ENCODE measurements at places on chromosomes 3 and 15. TPM values are rescaled to one million over a fixed set of nuclear protein-coding genes. Genes with fewer than 3 reads are reported as not detected.

The ST3GAL6 gene
- 1.2 TPM for polyA plus RNA-seq

The TMEM212 gene
- polyA plus RNA-seq: not detected

The CAND2 gene
- 5.8 TPM for polyA plus RNA-seq

DNA sequence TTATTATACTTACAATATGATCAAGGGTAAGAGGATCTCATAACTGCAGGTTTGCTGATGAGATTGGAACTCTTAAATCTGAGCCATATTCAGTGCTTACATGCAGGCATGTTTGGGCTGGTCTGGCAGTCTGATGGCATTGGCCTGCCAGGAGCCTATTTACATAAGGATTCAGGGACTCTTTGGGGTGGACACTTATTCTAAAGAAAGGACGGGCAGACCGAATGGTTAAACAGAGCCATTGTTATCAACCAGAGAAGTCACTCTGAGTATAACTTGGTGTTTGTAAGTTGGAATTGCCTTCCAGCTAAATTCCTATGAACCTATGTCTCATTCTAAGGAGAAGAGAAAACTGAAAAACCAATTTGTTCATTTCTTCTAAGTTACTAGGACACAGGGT, 932.8 kb downstream of the IGSF11 start:
- no peak for DNase-seq

DNA sequence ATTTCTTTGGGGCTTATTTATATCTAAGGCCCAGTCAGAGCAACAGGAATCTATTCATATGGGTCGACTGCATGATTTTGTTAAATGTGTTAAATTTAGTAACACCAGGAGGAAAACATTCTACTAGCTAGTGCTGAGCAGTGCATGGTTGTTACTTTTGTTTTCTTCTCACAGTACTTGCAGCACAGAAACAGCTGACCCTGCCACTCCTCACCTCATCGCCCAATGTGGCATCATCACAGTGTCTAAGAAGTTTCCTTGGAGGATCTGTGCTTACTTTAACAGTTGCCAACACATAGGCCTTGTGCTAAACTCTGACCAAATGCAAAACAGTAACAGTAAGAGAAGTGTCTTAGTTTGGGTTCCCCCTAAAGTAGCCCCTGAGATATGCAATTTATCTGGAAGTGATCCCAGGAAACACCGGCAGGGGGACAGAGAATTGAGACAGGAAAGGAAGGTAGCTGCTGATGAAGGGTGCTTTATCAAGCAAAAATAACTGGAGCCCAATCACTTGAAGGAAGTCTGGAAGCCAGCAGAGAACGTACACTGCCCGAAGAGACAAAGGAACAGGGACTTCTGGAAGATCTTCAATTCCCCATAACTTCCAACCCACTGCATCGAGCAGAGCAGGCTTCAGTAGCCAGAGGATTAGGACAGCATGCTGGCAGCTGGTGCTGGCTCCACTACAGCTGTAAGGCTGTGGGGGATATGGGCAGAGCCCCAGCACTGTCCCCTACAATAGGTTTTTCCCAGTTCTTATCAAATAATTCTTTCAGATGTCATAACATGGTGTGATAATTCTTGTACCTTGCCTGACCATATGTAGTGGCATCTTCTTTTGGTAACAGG, 36.0 kb upstream of the ULK4 start:
- DNase-seq: no peak

- no peak for DNase-seq
These were observed 64.2 kb upstream of the SLCO2A1 start for GRCh38 chr3:134093956-134094355.

DNA sequence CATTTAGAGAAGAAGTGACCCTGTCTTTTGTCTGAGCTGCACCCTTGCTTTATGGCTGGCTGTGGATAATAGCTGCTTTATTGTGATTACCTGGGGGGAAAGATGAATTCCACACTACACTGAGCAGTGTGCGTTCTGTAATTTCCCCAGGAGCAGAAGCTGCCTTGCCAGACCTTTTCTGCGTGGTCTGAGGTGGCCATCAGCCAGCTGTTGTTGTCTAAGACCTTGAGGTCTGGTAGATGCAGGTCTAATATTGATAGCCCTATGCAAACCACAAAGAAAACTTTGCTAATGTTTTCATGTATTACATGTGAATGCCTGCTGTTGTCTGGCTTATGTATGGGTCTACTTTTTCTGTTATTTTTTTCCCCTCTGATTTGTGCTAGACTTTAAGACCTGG, 144.6 kb downstream of the THSD4 start:
- DNase-seq: no peak

GRCh38 chr3:58998476-58999117, 51.2 kb downstream of the CFAP20DC start:
- DNase-seq: peak; percentile 81

- no peak for DNase-seq
These were observed 32.7 kb upstream of the ZFAND6 start for GRCh38 chr15:80026754-80027153.

- no peak for DNase-seq
These were observed 37.9 kb downstream of the UBR1 start for GRCh38 chr15:43067717-43068461.

DNA sequence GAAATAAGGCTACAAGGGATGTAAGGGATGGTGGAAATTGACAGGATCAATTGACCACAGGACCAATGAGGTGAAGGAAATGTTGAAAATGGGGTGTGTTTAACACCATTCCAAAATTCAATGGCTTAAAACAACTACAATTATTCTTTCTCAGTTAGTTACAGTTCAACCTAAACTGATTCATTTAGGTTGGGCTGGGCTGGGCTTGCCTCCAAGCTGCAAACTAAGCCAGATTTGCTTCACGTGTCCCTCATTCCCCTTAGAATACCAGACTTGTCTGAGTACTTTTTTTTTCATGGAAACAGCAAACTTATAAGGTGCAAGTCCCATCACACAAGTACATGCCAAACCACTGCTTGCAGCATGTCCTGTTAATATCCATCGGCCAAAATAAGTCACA, 280.1 kb downstream of the NEK10 start:
- no peak for DNase-seq

DNA sequence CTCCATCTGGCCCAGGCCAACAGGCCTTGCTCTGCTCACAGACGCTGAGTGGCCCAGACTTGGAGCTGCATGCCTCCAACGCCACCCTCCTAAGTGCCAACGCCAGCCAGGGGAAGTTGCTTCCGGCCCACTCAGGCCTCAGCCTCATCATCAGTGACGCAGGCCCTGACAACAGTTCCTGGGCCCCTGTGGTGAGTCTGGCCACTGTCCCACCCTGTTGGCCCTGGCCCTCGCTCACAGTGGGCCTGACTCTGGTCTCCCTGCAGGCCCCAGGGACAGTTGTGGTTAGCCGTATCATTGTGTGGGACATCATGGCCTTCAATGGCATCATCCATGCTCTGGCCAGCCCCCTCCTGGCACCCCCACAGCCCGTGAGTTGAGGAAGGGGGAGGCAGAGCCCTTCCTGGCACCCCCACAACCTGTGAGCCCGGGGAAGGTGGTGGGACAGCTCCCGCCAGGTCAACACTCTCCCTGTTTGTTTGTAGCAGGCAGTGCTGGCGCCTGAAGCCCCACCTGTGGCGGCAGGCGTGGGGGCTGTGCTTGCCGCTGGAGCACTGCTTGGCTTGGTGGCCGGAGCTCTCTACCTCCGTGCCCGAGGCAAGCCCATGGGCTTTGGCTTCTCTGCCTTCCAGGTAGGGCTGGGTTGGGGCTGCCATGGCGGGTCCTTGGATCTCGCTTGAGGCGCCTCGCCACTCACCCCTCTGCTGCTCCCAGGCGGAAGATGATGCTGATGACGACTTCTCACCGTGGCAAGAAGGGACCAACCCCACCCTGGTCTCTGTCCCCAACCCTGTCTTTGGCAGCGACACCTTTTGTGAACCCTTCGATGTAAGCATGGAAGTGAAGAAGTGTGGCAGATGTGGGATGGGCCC, 10.0 kb downstream of the NT5DC2 start:
- no peak for DNase-seq

DNA sequence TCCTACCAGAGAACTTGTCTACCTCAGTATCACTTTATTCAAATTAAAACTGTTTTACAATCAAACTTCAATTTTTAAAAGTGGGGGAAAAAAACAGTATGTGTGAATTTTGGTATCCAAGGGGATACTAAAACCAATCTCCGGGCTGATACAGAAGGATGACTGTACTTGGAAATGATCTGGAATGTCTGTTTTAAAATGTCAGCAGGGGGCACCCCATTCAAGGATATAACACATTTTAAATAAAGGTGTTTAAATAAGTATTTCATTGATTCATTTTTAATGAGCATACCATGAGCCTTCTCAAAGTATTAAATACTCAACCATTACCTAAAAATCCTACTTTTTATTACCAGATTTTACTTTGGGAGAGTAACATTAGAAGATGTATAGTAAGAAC, 67.9 kb downstream of the ULK4 start:
- DNase-seq: no peak

- DNase-seq: no peak
These were observed 29.0 kb downstream of the ANP32A start for GRCh38 chr15:68791431-68792283.

DNA sequence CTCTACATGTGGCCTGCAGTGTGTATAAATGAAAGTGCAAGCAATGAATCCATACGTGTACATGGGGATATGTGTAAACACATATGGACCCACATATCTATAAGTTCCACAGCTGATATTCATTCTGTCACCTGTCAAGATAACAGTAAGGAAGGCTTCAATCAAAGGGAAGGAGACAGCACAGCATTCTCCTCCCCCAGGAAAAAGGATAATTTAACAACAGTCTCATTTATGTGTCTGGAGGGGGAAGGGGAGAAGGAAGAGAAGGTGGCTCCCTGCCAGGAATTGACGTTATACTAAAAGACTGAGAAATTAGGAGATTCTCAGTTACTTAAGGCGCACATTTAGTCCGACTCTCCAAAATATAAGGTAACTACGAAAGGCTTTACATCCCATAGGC, 345.9 kb downstream of the FOXP1 start:
- DNase-seq: no peak

DNA sequence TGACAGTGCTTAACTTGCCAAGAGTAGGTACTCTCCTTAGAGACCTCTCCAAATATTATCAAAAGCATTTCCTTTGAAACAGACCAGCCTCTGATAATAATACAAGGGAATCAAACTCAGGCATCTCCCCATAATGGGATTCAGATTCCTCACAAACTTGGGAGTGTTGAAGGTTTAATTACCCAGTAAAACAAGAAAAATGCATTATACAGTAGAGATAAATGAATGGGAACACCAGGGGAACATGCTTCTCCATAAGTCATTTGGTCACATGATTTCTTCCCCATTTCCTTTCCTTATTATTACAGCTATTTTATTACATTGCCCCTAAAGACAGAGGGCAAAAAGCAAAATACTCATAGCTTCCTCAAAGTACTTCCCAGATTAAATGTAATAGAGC, 325.0 kb upstream of the CDIN1 start:
- no peak for DNase-seq

DNA sequence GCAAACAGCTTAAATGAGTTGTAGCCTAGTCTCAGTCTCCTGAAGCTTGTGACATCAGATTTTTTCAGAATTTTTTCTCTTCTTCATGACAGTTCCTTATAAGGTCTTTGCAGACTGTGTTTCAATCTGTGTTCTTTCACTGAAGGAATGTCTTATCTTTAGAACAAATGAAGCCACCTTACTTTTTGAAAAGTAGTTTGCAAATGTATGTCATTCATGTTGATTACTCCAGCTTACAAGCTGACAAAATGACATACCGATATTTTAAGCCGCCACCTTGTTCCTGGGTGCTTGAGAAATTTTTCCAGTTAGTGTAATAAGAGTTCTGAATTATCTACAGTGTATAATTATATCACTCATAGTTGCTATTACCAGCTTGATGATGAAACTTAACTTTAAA, 57.0 kb downstream of the ASTE1 start:
- DNase-seq: no peak
